Stimulated activated CD8-positive, alpha-beta memory T cell treated with anti-CD3 and anti-CD28 coated beads, Interleukin-15, amount 100 ng/mL, for 1 hour (primary cell): ENCODE measurements at places on chromosomes 6 and 20.

- DNase-seq, result no peak
These were observed 309.1 kb downstream of the LMBRD1 start for GRCh38 chr6:69487688-69488087.

DNA sequence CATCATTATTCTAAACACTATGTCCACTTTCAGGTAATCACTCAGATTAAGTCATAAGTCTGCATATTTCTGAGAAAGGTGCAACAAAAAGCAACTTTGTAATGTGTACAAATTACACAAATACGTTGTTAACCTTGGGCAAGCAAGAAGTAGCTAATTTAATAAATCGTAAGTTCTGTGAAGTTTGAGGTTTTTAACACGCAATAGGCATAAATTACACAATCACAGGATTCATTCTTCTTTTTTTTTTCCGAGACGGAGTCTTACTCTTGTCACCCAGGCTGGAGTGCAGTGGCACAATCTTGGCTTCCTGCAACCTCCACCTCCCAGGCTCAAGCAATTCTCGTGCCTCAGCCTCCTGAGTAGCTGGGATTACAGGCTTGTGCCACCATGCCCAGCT lies 57.2 kb upstream of the F13A1 start:
- no peak for DNase-seq

DNA sequence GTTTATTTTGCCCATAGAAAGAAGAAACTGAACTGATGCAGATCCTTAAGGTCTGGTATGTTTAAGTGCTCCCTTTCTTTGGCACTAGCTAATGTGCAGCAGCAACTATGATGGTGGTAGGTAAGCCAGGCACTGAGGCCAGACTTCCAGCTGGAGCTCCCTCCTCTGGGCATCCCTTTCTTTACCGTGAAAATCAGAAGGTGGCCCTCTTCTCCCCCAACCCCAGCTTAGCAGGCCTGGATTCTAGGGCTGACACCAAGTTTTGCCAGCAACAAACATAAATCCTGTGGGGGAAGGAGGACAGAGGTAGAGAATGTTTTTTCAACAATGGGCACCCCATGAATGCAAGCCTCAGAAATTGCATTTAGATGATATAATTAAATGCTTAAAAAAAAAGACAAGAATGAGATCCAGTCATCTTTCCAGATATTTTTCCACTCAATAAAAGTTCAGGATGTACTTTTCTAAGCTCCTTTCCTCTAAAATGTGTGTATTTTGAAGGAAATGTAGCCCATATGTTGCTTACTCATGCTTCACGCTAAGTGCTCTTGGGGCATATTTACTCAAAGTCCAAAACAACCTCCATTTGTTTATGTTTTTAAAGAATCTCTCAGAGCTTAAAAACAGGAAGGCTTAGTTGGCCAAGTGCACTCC lies 123.9 kb upstream of the NXT1 start:
- no peak for DNase-seq

DNA sequence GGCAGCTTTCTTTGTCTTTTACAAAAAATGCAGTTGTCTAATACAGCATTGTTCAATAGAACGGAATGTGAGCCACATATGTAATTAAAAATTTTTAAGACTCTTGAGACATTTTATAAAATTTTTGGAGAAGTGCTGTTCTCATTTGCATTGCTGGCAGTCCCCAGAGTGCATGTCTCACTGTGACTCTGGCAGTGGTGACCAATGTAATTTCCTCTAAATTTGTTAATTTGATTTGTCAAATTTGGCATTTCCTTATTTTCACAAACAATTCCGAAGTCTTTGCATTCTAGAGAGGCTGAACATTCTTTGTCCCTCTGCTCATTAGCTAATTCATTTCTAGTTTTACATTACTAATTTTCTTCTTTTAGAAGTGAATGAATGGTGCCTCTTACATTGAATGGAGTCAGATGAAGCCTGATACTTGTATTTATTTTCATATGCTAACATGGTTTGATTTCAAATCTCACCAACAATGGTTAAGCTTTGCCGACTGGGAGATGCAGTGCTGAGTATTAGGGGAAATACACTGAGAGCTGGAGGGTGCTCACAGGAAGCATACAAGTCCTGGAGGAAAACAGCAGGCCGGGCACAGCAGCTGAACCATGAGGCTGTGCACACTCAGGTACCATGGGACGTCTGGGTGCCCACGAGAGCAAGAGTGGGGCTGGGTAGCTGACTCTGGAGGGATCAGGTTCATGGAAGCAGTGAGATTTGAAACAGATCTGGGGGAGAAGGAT lies 68.5 kb upstream of the ARMC2 start:
- DNase-seq, result no peak

DNA sequence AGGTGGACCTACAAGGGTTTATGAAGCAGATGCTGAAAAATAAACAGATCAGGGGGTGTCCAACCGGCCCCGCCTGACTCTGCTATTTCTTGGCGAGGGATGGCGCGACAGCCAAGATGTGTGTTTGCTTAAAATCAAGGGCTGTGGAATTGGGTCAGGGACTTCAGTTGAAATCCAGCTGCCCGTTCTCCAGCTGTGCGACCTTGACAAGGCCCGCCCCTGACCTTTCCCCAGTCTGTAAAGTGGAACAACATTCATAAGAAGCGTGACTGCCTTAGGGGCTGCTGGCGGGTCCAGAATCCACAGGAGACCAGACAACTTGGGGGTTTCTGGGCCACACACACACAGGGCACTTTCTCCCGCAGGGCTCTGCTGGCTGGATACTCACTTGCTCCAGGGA lies 517.5 kb downstream of the PREX1 start:
- no peak for DNase-seq

DNA sequence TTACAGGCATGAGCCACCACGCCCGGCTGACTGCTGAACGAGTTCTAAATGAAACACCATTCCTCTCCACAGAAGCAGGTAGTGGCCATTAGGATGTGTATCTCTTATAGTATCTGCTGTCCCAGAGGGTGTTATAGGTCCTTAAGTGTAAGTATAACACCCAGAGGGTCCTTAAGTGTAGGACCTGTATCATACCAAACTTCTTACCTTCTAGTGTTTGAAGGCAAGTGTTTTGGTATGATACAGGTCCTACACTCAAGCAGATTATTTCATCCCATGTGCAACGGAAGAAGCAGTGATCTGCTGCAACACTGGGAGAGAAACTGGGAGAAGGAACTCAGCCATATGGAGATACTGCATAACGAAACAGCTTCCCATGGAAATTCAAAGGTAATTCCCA lies 17.4 kb downstream of the BMP7 start:
- DNase-seq, result no peak

DNA sequence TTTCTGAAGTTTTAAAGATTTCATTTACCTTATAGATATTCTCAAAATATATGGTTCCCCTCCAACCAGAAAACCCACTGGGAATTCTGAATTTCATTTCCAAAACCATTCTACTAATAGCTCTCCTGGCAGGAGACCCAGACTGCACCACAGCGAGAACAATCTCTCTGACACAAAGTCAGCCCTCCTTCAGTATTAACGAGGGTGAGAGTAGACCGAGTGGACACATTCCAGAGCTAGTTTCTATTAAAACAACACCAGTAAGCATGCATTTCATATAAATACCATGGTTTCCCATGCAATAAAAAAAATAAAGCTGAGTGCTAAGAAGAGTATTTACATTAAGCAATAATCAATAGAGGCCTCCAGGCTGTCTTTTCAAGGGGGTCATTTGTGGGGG lies 899.6 kb upstream of the SLC35B3 start:
- DNase-seq, result no peak

- DNase-seq, result no peak
These were observed 169.5 kb upstream of the THEMIS start for GRCh38 chr6:128070406-128070805.

GRCh38 chr6:16539086-16539931 lies 222.0 kb downstream of the ATXN1 start:
- no peak for DNase-seq

DNA sequence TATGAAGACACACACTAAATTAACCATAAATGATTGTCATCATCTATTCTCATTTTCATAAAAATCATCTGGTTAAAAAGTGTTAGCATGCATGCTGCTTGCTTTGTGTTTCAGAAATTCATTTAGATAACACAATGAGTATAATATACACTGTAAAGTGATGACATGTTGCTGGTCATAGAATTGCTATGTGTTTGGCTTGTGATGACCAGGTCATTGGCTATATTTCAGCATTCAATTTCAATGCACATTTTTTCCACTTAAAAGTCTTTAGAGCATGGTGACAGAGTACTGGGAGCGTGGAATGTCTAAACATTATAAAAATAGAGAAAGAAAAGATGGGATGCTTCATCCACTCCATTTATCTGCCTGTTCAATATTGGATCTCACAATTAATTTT lies 1291.1 kb upstream of the MAP3K7 start:
- DNase-seq, result no peak

GRCh38 chr6:116925088-116925794 lies 48.2 kb downstream of the RFX6 start:
- DNase-seq, result no peak

DNA sequence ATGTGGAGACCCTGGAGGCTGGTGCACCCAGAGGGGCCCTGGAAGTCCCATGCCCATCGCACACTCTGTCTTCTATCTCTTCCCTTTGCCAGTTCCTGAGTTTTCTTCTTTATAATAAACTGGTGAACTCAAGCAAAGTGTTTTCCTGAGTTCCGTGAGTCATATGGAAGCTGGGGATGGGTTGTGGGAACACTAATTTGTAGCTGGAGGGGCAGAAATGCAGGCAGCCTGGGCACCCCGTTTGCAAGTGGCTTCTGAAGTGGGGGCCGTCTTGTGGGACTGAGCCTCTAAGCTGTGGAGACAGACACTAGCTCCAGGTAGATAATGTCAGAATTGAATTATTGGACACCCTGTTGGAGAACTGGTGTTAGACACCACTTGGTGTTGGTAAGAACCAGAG lies 3.2 kb upstream of the PPP1R3G start:
- DNase-seq, result no peak

DNA sequence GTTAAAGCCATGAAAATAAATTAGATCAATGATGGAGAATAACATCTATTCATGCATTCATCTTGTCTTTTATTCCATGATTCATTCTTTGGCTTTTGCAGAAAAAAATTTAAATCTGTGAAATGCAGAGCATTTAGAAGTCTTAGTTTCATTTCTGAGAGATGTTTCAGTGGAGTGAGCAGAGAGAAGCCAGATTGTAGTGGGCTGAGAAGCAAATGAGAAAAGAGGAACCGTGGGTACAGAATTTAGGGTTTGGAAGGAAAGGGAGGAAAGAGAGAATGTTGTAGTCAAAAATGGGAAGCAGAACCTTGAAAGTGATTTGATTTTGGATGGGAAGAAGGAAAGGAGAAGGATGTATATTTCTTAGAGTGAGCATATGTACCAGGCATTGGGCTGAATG lies 260.3 kb upstream of the MAN1A1 start:
- no peak for DNase-seq
